Activated T-helper 17 cell treated with anti-CD3 and anti-CD28 coated beads, Interleukin-2, amount 50 U/mL, for 72 hours (primary cell): ENCODE measurements at places on chromosomes 4 and X. TPM values are rescaled to one million over a fixed set of nuclear protein-coding genes. Genes with fewer than 3 reads are reported as not detected.

- ATAC-seq = peak; percentile 79
These were observed 546.9 kb downstream of the BCOR start for GRCh38 chrX:39550795-39551361.

GRCh38 chrX:29617725-29618124 lies 597.6 kb upstream of the MAGEB2 start:
- no peak for ATAC-seq

DNA sequence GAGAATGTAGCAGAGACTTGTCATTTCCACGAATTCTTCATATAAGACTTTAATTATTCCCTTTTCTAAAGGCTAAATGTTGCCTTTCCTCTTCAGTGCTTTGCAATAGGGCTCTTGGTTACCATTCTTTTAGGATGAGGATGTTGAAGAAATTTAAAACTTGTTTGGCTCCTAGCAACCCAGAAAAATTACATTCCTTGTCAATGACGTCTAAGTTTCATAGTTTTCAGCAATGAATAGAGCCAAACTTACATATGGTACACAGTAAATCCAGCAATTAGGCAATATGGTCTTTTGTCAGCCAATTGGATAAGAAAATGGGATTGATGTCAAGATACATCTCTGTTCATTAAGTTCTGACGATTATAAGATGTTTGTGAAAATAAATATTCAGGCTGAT lies 1639.6 kb upstream of the PCDH10 start:
- ATAC-seq = no peak

Gene TMPRSS11F
- total RNA-seq = not detected

Gene ADGRA3
- 0.71 TPM for total RNA-seq

- peak; percentile 92 for ATAC-seq
These were observed 37.4 kb upstream of the SMIM10L2A start for GRCh38 chrX:135384161-135384836.

DNA sequence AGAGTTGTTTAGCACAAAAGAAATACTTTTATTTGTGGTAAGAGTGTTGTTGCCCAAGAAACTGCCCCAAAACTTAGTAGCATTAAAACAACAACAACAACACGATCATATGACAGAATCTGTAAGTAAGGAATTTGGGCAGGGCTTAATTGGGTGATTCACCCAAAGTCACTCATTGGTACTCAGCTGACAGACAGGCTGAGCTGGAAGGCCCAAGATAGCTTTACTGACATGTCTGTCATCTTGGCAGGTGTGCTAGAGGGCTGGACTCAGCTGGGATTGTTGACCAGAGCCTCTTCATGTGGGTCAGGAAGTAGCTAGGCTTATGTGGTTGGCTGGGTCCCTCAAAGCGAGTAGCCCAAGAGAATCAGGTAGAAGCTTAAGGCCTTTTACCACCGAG lies 52.3 kb downstream of the KIAA0232 start:
- ATAC-seq = no peak

DNA sequence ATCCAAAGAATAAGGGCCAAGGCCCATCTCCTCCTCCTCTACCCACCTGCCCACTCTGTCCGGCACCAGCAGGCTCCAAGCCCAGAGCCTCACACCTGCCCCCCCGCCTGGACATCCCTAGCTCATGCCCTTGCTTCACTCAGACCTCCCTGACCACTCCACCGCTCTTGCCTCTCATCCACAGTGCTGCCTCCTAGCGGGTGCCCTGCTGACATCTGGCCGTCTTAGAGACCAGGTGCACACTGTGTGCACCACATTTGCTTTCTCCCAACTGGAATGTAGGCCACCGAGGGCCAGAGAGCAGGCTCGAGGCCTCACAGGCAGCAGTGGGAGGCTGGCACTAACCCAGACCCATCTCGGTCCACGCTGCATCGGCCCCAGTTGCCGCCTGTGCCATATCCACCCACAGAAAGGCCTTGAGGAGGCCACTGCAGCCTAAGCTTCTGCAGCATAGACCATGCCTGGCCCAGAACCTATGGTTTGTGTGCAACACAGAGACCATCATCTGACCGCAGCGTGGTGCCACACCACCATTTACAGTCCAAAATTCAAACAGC lies 13.5 kb downstream of the LETM1 start:
- no peak for ATAC-seq

DNA sequence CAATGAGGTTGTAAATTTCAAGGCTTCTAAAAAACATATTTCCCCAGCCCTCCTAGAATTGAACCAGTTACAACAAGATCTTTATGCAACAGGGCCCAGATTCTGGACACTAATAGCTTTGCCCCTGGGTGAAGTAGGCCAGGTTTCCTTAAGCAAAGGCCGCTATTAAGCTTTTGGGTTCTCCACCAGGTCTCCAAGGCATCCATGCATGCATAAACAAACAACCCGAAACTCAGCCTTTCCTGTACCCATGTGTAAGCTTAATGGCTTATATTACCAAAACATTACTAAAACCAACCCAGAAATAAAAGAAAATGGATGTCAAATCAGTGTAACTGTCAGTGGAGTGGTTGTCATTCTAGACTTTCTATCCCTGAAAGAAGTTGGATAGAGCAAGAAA lies 137.1 kb downstream of the ARHGAP6 start:
- no peak for ATAC-seq

GRCh38 chrX:10833299-10834169 lies 213.1 kb upstream of the MID1 start:
- no peak for ATAC-seq

Gene RTL5
- 1.0 TPM for total RNA-seq
